ENCODE measurements at places on chromosomes 7 and 10.

GRCh38 chr7:111784296-111784695, 222.0 kb upstream of the IMMP2L start:
- no peak for DNase-seq

DNA sequence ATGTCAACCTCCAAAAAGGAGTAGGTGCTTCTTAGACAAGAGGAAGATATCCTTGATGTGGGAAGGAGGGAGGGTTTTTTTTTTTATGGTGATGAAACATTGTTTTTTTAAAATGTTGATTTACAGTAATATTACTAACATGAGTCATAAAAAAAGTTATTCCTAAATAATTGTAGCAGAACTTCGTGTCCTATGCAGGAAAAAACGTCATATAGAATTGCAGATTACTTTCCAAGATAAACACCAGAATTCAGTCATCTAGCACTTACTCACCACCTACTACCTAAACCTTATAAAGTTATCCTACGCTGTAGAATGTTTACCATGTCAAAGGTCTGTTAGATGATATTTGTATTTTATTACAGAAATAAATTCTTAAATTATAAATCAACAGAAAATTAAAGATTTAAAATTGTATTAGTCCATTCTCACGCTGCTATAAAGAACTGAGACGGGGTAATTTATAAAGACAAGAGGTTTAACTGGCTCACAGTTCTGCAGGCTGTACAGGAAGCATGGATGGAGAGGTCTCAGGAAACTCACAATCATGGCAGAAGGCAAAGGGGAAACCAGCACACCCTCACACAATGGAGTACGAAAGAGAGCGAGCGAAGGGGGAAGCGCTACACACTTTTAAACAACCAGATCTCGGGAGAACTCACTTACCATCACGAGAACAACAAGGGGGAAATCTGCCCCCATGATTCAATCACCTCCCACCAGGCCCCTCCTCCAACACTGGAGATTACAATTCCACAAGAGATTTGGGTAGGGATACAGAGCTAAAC, 105.2 kb upstream of the NEBL start:
- no peak for DNase-seq

- no peak for DNase-seq
Measured at GRCh38 chr7:6578114-6579084, 1.1 kb downstream of the ZDHHC4 start.

- no peak for DNase-seq
Measured at GRCh38 chr7:130394421-130395195, 14.3 kb downstream of the CPA1 start.

DNA sequence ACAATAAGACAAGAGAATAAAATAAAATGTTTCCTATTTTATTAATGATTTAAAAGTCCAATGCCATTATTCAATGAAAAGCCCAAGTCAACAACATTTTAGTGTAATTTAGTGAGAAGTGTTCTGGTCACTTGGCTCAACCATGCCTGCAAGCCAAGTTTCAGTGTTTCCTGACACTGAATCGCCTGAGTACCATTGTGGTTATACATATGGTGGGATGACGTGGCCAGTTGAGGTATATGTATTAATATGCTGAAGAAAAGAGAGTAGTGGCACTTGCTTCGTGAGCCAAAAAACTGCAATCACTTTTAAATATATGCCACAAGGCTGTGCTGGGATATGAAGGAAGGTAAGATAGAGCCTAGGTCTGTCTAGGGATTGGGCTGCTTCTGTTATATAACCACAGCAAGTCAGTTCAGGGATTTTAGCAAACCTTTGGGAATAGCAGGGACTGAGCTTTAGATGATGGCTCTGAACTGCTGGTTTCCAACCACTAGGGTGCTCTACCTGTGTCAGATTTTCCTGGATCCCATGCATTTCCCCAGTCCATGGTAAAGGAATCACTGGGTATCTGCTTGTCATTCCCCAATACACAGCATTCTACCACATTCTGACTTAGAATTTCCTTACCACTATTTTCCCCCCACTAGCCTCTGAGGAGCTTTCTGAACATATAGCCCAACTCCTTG, 214.0 kb upstream of the PRPS1L1 start:
- DNase-seq = no peak

DNA sequence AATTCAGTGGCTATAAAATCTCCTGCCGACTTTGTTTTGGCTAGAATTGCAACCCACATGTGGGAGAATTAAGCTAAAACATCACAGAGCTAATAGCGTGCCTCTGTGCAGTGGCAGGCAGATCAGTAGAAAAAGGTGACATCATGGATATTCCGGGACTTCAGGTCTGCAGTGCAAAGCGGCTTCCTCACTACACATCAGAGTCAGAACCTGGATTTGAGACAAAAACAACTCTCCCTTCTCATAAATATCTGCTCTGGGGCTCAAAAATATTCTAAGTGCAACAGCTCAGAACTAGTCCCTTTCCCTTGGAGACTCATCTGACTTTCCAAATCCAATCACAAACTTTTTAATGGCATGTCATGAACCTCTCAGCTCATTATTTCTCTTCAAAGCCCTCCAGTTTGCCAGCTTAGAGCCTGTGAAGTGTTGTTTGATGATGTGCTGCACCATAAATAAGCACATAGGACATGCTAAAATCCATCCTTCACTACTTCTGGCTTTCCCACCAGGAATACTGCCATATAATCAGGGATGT, 337.1 kb downstream of the RNLS start:
- DNase-seq = peak; percentile 34

Data from cerebellar nuclear complex (tissue), 1 donor.